ENCODE measurements at places on chromosomes 3 and 15.

GRCh38 chr3:117880638-117881037 lies 1154.0 kb downstream of the IGSF11 start:
- DNase-seq = no peak

- peak; percentile 59 for DNase-seq
Observed at GRCh38 chr15:91311986-91312385, 211.9 kb downstream of the SV2B start.

DNA sequence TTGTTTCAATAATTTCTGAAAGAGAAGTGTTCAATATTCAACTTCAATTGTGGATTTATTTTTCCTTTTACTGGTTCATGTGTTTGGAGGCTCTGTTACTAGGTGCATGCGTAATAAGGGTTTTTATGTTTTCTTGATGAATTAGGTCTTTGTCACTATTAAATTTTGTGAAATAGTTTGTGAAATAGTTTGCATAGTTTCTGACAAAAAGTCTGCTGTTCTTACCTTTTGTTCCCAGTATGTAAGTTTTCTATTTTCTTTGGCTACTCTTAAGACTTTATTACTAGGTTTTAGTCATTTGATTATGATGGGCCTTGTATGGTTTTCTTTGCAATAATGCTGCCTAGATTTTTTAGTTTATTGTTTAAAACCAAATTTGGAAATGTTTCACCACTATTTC lies 38.0 kb downstream of the MEF2A start:
- DNase-seq = no peak

GRCh38 chr3:157387708-157388435 lies 48.8 kb upstream of the PTX3 start:
- DNase-seq = no peak

DNA sequence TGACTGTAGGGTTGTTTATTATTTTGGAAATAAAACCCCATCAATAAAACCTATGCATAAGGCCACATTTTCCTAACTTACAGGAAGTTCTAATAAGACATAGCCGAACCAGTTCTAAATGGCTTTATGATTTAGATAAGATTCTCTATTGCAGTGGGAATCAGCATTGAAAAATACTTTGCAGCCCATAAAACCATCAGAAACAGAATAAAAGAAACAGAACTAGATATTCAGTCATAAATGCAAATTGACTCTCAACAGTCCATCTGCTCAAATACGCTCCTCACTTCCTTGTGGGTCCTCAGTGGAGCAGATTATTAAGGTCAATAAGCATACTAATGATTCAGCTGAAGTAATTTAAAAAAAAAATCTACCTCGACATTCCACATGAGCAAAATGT lies 8.8 kb downstream of the SATB1 start:
- DNase-seq = no peak

All from activated CD4-positive, alpha-beta memory T cell treated with anti-CD3 and anti-CD28 coated beads, Interleukin-2, amount 10 ng/mL, durations not matched to agents 7 days and 5 days (primary cell).